ENCODE measurements at places on chromosomes 6 and 20. TPM values are rescaled to one million over a fixed set of nuclear protein-coding genes. Genes with fewer than 3 reads are reported as not detected.

GJA10 gene
- not detected for total RNA-seq

TAAR2 gene
- not detected for total RNA-seq

NFATC2 gene
- total RNA-seq: 4.5 TPM

DEFB113 gene
- total RNA-seq: not detected

FRK gene
- total RNA-seq: 7.1 TPM

BMP5 gene
- total RNA-seq: 1.6 TPM

ARMC2 gene
- 5.7 TPM for total RNA-seq

MBOAT1 gene
- total RNA-seq: 4.3 TPM

ARFGAP1 gene
- total RNA-seq: 29.5 TPM

SLC17A1 gene
- total RNA-seq: not detected

DNA sequence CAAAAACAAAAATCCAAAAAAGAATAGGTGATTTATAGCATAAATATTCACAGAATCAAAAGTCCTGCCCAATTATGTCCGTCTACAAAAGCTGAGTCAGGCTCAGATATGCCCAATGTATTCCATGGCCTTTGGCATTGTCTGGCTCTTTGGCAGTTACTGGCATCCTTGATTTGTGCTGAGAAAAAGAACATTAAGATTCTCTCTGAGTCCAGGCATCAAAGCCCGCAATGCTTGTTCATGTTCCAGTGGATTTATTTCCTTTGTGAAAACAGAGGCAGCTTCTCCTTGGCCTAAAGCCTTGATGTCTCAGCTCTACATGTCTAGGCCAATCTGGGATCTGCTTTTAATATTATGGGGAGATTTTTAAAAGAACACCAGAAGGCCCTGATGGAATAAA, 76.1 kb upstream of the SLC4A11 start:
- DNase-seq: no peak

DNA sequence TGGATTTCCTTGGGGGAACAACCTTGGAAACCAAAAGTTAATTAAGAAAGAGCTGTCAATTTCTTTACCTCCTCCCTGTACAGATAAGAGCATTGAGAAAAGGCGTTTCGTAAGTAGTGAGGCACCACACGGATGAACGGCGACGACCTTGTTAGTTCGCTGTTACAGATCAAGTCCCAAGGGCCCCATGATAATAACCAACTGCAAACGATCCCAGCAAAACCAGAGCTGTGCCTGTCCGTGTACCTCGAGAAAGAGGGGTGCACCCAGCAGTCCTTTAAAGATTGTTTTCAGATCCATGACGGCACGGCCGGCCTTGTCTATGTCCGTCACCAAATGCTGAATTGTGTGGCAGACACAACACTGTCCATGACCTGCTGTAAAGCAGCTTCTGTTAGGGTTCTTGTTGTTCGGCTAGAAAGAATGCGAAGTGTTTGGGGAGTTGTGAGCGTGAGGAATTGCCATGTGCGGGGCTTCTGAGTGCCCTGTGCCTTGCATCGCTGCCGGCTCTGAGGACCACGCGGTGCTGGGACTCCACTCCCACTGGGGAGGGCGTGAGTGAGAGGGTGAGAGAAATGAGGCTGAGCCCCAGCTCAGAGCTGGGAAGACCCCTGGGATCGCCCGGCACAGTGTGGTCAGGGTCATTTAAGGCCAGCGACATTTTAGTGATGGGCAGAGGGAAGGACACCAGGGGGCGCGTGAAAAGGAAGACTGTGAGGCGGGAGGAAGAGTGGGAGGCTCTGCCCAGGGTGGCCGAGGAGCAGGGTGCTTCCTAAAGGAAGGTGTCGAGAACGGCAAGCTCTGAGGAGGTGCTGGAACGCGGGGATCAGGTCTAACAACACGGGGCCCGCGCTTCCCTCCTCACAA, 136.8 kb upstream of the RPS6KA2 start:
- DNase-seq: no peak

- DNase-seq: no peak
These were observed 3.0 kb upstream of the FBXO9 start for GRCh38 chr6:53062169-53062539.

- no peak for DNase-seq
These were observed 165.5 kb downstream of the SYNE1 start for GRCh38 chr6:152471456-152472265.

DNA sequence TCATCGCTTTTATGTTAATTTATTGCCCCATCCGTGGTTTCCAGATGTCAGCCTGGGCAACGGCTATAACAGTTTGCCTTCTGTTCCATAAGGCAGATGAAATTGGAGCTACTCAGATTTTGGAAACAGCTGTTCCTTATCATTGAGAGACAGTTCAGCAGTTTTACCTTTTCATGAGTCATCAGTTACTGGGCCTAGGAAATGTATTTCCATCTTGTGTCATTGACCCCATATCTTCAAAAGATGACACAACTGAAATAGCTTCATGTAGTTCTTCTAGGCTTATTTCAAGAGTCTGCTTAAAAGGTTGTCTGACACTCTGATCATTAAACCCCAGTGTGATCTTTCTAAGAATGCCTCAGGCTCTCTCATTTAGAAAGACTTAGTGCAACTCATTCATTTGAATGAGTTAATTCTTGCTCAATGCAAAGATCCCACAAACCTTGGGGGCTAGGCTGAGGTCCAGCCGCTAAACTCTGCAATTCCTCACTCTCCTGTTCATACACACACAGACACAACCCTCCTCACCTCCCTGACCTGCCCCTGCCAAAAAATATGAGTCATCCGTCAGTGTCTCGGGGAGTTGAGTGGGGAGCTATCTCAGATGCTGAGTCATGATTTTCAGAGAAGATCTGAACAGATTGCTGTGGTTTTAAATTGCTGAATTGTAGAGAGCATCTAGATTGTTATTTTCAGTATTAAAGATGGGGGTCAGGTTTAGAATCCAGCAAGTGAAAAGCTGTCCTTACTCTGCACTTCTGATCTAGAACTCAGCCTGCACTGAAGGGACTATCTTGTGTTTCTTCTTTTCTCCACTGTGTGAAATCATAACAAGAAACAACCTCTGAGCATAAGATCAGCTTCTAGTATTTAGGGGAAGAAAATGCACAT, 61.8 kb downstream of the RPP40 start:
- DNase-seq: no peak

DNA sequence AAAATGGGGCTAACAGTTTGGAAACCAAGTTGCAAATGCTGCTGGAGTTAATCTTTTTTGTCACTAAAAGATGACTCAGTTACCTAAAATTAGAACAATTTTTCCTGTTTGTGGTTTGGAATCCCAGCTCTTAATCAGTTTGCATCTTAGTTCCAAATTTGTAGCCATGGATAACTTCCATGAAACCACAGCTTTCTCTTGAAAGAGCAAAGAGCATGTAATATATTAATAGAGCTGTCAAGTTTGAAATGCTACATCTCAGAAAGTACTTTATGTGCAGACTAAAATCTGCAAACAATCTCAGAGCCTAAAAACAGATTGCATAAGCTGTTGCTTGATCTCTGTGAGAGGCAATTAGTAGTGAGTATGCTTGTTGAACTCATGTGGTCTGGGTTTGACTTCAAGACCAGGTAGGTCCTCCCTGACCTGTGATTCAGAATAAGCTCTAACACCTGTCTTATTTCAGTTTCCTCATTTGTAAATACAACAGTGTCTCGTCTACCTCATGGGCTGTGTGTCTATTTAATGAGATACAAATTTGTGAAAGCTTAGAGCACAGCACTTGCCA, 23.5 kb downstream of the DHX35 start:
- DNase-seq: no peak

DNA sequence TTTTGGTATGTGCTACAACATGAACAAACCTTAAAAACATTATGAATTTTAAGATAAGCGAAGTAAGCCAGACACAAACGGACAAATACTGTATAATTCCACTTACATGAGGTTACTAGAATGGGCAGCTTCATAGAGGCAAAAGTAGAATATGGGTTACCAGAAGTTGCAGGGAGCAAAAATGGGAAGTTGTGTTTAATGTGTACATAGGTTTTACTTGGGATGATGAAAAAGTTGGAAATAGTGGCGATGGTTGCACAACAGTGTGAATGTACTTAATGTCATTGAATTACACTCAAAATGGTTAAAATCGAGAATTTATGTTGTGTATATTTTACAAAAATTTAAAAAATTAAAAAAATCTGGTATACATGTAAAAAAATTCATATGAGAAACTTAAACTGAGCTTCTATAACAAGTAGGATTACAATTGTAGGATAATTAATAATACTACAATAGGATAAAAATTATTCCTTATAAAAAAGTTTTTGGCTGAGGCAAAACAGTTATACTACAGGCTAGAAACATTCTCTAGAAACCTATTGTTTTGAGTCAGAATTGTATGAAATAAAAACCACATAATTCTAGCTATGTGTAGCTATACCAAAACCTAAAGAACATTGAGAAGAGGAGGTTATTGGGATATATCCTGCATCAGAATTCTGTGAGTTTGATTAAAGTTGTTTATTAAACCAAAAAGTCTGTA, 24.8 kb upstream of the DYNLRB1 start:
- no peak for DNase-seq

DNA sequence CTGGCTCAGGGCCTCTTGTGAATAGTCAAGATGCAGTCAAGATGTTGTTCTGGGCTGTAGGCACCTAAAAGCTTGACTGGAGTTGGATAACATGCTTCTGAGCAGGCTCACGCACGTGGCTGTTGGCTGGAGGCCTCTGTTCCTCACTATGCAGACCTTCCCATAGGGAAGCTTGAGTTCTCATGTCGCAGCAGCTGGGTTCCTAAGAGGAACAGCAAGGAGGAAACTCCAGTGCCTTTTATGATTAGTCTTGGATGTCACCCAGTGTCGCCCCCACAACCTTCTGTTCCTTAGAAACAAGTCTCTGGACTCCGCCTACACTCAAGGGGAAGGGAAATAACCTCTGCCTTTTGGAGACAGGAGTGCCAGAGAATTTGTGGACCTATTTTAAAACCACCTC, 210.7 kb downstream of the BCAS1 start:
- peak; percentile 78 for DNase-seq

DNA sequence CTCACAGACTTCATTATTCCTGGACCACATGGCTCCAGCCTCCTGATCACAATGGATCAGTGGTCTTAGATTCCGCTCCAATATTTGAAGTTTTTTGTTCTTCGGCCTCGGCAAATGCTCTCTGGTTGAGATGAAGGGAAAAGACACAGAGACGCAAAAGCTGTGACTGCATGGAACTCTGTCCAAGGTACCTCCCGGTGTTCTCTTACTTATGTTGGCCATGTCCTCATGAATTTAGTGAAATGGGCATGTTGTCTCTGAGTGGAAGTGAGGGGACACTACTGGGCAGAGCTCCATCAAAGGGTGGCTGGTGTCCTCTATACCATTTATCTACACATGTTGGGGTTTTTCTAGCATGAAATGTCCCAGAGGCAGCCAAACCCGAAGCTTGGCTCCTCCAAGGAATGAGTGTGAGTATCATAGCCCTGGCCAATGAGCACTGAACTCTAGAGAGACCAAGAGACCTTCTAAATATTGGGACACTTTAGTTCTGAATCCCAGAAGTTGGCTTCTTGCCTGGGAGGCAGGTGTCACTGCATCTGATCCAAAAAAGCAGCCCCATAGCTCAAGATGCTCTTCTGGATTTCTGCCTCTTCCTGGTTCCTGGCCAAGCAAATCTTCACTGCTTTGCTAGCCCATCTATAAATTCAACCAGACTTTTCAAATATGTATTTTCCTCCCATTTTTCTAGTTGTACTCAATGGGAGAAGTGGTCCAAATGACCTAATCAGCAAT, 34.1 kb downstream of the HLA-G start:
- DNase-seq: no peak

DNA sequence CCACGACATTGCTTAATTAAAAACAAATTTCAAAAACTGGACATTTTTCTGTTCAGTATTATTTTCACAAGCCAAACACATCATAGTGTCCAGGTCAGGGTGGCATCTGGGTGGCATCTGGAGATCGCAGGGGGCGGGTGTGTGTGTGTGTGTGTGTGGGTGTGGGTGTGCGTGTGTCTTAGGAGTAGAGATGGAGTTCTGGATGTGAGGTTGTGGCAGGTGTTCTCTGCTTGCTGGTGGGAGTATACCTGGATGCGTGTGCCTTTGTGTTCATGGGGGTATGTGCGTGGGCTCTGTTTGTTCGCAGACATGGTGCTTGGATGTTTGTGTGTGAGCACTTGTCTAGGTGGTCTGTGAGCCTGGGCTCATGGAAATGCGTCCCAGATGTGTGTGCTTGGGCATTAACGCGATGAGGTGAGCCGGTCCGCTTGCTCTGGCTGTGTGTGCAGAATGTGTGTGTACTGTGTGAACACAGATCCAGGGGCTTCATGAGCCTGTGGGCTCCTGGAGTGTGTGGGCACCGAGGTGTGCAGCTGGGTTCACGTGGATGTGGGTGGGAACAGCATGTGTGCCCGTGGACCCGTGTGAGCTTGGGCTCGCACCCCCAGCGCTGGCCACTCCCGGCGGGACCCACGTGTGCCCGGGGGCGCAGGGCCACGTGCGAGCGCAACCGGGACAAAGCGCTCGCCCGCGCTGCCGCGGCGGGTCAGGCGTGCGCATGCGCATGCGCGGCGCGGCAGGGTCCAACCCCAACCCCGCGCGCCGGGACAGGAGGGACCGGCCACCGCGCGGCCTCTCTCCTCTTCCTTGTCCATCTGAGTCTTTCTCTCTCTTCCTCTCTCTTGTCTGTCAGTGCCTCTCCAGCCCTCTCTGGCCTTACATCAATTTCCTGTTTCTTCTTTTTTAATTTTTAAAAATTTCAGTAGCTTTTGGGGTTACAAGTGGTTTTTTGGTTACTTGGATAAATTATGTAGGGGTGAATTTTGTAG, 60.4 kb downstream of the SRC start:
- no peak for DNase-seq

- no peak for DNase-seq
These were observed 45.5 kb upstream of the NXT1 start for GRCh38 chr20:23305098-23305497.

- DNase-seq: no peak
These were observed 2.5 kb downstream of the RBM39 start for GRCh38 chr20:35739294-35740163.

- DNase-seq: no peak
These were observed 32.3 kb upstream of the MARCKS start for GRCh38 chr6:113824866-113825265.

- no peak for DNase-seq
These were observed 188.8 kb upstream of the KHDRBS2 start for GRCh38 chr6:62474793-62475192.

- no peak for DNase-seq
These were observed 5.2 kb downstream of the ZKSCAN3 start for GRCh38 chr6:28354688-28355554.

GRCh38 chr20:59895908-59896307, 37.5 kb downstream of the SYCP2 start:
- no peak for DNase-seq

DNA sequence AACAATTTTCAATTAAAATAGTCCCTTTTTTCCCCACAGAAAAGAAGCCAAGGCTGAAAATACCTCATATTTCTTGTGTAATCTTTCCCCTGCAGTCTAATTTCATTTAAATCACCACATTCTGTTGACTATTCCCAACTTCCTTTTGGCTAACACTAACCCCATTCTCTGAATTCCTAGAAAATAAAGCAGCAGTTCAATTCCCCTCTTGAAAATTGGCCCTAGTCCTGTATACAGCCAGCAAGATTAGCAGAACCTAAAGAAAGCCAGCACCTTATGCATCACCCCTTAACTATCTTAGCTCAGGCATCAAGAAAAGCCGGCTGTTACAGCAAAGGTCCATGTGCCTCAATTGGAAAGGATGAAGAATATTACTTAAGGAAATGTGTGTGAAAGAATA, 69.7 kb downstream of the MDN1 start:
- DNase-seq: no peak

- no peak for DNase-seq
These were observed 52.3 kb downstream of the MBOAT1 start for GRCh38 chr6:20159781-20160540.

All from heart left ventricle (tissue), 16 donors.